CD8-positive, alpha-beta memory T cell (primary cell): ENCODE measurements at places on chromosomes 3 and 15. TPM values are rescaled to one million over a fixed set of nuclear protein-coding genes. Genes with fewer than 3 reads are reported as not detected.
A peak's percentile ranks its signal among the peaks of the same experiment; 100 is the strongest.

DNA sequence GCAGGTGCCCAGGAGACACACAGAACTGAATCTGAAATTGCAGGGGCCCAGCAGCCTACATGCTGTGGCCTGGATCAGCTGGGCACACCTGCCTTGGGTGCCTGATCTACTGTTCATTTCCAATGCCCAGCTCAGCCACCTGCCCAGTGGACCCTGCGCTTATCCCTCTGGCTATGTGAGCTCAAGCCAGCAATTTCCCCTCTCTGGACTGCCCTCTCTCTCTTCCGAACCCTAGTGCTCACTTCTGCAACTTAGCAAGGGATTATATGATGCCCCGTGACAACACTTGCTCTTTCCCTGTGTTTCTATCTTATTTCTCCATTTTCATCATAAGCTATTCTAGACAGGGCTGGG is 276.0 kb downstream of the UACA start:
- no peak for DNase-seq

DNA sequence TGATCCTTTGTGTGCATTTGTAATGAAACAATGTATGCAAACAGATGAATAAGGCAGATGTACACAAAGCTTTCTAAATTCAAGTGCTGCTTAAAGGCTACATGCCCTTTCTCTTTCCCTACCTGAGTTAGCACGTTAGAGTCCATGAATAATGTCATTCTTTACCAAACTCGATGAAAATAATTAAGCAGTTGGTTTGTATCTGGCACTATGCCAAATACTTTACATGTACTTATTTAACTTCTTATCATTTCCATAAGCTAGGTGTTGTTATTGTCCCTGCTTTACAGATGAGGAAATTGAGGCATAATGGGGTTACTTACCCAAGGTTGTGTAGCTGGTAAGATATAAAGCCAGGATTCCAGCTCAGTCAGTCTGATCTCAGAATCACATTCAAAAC is 2.4 kb downstream of the GPR171 start:
- no peak for DNase-seq

GRCh38 chr15:71434774-71435173 is 319.5 kb downstream of the THSD4 start:
- DNase-seq, result no peak

GRCh38 chr15:58070801-58071418 is 5.4 kb upstream of the ALDH1A2 start:
- DNase-seq, result peak; percentile 3

DNA sequence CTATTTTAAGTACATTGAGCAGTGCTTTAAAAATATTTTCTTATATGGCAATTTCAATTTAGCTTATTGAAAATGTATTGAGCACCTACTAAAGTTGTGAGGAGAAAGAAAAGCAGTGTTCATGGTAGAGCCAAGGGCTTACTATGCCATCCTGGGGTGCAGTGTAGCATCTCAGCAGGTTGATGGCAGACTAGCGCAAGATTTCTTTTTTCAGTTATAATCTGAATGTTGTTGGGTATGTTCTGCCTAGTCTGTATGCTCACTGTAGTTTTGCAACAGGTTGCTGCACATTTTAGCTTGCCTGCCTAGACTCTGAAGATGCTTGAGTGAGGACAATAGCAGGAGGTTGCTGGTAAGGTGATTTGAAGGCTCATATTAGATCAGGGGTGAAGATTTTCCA is 103.1 kb upstream of the UNC13C start:
- no peak for DNase-seq

GRCh38 chr15:60297047-60297446 is 100.7 kb downstream of the ANXA2 start:
- no peak for DNase-seq

DNA sequence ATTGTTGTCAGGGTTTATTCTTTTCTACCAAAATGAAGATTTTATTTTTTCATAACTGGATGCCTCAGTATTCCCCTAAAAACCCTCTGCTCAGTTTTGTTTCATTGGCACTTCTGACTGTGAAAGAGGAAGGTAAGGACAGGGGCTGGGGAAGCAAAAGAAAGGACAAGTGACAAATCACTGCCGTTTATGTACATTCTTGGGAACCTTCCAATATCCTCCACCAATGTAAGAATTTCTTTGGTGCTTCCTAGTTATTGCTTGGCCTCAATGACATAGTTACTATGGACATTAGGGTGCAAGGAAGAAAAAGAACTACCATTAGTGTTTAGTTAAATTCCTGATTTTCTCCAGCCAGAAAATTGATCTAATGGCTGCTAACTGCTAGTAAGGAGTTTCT is 131.0 kb upstream of the C15orf61 start:
- DNase-seq, result no peak

DNA sequence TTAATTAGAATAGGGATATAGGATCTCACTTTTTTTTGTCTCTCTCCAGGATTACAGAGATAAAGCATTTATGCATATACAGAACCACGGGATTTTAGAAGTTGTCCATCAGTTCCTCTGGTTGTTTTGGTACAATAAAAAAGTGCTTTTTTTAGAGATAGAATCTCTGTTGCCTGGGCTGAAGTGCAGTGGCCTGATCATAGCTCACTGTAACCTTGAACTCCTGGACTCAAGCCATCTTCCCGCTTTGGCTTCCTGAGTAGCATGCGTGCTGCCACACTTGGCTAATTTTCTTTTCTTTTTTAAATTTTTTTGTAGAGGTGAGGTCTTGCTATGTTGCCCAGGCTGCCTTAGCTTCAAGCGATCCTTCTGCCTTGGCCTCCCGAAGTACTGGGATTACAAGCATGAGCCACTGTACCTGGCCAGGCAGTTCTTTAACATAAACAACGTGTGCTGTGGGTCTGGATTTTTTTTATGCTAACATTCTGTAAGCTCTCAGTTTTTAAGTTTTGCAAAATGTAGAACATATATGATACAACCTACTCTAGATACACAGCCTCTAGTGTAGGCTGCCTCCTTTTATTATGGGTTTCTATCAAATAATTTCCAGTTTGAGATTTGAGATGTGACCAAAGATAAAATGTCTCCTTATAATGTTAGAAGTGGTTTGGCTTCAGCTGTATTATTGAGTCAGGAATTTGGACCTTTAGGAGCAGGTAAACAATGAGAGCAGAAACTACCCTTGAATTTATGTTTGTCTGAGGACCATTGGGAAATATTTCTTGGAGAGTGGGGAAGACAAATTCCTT is 57.4 kb upstream of the ULK4 start:
- no peak for DNase-seq

GRCh38 chr15:95035106-95035505 is 803.7 kb downstream of the MCTP2 start:
- DNase-seq, result no peak

- no peak for DNase-seq
These were observed 20.1 kb upstream of the PRR20G start for GRCh38 chr3:127307916-127308315.

DNA sequence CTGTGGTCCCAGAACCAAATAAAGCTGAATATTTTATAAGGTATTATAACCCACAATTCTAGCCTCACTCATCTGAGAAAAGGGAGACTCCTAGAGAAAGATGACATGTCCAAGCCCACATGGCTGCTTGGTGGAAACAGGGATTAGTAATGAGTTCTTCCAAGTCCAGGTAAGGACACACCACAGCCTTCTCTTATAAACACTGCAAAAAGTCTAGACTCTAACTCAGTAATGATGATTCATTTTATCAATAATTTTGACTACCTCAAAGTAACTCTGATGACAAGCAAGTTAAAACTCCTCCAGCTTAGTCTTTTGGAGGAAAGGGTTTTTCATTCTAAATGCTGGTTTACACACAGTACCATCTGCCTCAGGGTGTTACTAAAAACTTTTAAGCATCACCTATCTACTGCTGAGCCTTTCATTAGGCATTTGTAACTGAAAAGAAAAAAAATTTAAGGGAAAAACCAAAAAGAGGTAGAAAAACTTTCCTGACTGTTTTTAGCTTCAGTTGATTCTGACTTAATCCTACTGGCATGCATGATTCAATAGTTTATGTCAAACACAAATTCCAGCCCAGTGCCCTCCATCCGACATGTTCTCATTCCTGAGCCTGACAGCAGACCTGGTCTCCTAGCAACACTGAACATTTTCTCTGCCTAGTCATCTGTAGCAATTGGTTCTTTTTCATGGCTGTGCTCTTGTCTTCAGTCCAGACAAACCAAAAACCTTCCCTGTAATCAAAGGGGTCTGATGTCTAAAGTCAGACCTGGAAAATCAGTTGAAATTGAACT is 43.9 kb downstream of the P3H2 start:
- DNase-seq, result no peak

- no peak for DNase-seq
These were observed 15.0 kb downstream of the PRR23E start for GRCh38 chr3:127207727-127208482.

CCR3 gene
- total RNA-seq, result not detected

TMEM158 gene
- total RNA-seq, result 0.13 TPM

SPSB4 gene
- not detected for total RNA-seq

KBTBD13 gene
- not detected for total RNA-seq

COL6A5 gene
- not detected for total RNA-seq

GABPB1 gene
- total RNA-seq, result 46.5 TPM
